Activated T-helper 17 cell treated with anti-CD3 and anti-CD28 coated beads, Interleukin-2, amount 50 U/mL, for 72 hours (primary cell): ENCODE measurements at places on chromosomes 13 and 19. TPM values are rescaled to one million over a fixed set of nuclear protein-coding genes. Genes with fewer than 3 reads are reported as not detected.
A peak's percentile ranks its signal among the peaks of the same experiment; 100 is the strongest.

- ATAC-seq = peak; percentile 18
Measured at GRCh38 chr13:28394422-28394821, 100.5 kb downstream of the FLT1 start.

- ATAC-seq = no peak
Measured at GRCh38 chr19:37470216-37470615, 1.1 kb downstream of the ZNF570 start.

GRCh38 chr19:3208317-3209207, 15.9 kb upstream of the CELF5 start:
- ATAC-seq = no peak

DNA sequence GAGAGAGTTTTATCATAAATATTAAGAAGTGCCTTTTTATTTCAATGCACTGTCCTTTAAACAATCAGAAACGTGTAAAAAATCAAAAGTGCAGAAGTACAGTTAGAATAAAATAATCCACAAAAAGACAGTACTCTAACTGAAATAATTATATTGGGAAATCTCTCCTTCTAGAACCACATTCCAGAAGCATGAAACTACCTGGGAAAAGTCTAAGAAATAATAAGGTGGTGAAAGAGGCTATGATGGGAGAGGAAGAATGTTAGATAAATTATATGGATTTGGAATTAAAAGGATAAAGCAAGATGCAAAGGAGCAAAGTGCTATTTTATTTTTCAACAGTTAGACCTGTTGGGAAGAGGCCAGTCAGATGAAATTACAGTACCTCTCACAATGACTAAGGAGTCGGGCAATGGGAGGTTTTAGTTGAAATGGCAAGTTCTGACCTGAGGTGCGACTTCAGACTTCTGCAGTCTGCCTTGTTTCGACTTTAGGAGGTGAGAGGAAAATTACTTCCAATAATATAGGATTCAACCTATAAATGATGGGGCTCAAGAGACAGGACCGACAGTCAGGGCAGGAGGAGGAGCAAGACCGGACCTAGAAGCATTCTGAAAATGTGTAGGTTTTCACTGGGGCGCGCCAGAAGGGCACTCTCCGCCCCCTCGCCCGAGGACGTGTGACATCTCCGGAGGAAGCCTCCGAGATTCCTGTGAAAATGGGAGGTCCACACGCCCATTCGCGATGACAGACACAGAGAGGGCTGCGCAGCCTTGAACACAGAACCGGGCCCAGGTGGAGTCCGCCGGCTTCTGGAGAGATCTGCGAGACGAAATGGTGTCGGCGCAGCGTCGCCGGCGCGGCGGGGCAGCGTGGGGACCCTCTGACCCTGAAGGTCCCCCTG, 717 bp downstream of the SPRYD7 start:
- peak; percentile 48 for ATAC-seq

DNA sequence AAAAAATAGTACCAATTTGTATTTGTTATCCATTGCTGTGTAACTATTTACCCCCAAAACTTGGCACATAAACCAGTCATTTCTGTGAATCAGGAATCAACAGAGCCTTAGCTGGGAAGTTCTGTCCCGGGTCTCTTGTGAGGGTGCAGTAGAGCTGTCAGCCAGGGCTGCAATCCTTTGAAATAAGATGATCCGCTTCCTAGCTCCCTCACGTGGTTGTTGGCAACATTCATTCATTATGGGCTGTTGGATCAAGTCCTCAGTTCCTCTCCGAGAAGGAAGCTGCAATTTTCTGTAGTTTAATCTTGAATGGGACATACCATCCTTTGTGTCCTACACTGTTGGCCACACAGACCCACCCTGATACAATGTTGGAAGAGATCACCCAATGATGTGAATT, 277.2 kb downstream of the SUCLA2 start:
- ATAC-seq = no peak

- ATAC-seq = no peak
Measured at GRCh38 chr19:52176574-52176973, 5.2 kb upstream of the ZNF836 start.

- ATAC-seq = no peak
Measured at GRCh38 chr13:85230691-85231093, 568.5 kb downstream of the SLITRK6 start.

DNA sequence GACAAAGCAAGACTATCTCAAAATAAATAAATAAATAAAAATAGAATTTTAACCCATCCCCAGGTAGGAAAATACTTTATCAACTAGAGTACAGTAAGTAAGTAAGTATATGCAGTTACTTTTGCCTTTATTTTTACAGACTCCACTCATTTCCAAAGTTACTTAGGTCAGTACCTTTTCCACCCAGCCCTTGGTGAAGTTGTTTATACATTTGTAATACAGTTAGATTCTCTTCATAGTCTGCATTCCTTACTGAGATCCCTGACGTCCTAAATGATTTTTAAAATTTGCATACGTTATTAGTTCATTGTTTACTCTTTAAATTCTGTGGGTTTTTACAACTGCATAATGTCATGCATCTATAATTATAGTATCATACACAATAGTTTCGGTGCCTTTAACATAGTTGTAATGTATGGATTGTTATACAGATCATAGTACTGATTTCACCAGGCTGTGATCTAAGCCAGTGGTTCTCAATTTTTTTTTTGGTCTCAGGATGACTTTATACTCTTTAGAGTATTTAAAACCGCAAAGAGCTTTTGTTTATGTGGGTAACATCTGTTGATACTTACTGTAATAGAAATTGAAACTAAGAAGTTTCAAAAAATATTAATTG, 10.4 kb downstream of the SETDB2 start:
- ATAC-seq = peak; percentile 95

DNA sequence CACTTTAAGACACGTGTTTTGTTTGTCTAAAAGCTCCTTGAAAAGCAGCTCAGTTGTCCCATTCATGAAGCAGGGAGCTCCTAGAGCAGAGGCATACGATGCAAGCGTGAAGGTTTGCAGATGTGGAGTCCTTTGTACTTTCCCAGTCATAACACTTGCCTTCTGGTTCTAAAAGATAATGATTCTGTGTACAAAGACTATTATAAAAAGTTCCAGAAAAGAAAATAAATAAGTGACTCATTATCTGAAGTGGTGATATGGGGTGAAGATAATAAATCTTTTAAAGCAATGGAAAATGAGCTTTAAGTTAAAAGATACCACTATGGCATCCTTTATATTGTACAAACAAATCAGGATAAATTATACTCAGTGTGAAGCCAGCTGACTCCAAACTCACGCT, 569.9 kb downstream of the MYO16 start:
- ATAC-seq = no peak

DNA sequence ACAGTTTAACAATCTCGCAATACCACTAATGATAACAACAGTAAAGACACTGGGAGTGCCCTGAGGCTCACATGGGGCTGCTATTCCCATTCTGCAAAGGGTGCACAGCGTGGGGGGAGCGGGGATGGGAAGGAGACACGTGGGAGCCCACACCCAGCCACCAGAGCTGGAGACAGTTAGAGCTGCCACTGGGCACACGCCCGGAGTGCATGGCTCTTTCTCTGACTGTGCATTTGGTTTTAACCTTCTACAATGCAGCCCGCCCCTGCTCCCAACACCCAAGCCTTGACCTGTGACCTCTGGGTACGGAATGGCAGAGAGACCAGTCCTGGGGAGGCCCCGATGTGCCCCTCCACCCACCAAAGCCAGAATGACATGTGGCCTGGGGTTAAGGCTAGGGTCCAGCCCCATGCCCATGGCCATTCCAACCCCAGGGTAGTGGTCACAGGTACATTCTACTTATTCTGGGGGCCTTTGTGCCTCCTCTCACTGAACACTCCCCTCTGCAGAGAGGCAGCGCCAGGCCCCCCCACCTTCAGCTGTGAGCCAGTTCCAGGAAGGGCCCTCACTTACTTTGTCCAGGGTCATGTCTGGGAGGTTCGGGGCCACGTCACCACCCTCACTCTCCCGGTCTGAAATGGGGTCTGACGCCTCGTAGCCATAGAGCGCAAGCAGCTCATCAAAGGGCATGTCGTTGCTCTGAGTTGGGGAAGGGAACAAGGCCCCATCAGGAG, 17.1 kb downstream of the MIER2 start:
- ATAC-seq = no peak

DNA sequence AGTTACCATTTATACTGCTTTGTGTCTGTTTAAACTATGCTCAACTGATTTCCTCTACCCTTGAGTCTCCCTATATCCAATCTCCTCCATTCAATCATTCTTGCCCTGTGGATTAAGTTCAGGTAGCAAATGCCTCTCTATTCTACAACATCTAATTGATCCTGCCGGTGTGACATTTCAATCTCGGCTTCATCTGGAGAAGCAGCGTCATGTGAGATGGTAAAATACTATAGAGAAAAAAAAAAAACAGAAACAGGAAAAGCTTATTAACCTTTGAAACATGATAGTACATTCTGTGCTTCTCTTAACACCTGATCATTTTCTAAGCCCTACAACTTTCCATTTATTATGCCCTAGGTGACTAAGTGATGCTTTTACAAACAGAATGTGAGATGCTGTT, 89.4 kb downstream of the KCTD12 start:
- no peak for ATAC-seq

- peak; percentile 38 for ATAC-seq
Measured at GRCh38 chr13:87123987-87124784, 547.0 kb upstream of the SLITRK5 start.

DNA sequence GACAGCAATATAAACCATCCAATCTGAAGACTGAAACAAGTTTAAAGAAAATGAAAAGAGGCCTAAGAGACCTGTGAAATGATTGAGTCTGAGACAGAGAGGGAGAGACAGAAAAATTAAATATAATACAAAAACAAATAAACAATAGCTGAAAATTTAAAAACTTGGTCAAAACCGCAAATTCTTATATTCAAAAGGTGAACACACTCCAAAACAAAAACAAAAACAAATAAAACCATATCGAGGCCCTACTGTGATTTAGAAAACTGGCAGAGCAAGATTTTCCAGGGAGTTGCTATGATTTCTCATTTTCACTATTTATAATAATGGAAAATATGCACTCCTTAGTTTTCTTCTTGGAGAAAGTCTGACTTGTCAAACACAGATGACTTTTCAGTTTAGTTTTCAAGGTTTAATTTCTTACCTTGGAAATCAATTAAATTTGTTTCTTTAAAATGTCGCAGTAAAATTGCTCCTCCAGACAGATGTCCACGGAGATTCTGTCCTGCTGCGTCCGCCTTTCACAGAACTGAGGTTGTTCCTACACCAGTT, 1420.3 kb downstream of the UQCRFS1 start:
- no peak for ATAC-seq

- ATAC-seq = peak; percentile 91
Measured at GRCh38 chr13:29362849-29363604, 232.5 kb downstream of the SLC7A1 start.

DNA sequence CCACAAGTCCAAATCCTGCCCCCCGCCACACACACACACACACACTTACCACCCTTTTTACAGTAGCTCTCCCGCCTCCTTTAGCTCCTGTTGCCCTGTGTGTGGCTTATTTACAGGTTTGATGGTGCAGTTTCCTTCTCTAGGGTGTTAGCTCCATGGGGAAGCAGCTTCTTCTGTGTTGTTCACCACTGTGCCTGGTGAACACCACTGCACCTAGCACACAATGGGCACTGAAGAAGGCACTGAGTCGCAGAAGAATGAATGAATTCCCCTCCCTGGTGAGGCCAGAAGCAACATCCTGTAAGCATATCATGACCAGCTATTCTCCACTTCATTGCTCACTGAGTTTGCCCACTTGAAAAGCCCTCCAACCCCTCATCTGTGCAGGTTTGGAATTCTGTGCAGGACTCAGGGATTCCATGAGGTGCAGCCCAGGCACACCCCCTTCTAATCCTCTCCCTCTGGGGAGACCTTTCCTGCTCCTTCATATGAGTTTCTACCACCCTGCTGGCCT, 3.0 kb upstream of the RAB20 start:
- no peak for ATAC-seq

The DACH1 gene
- total RNA-seq = not detected

The CHMP2A gene
- total RNA-seq = 79.0 TPM

The RYR1 gene
- 13.2 TPM for total RNA-seq

The CD33 gene
- not detected for total RNA-seq

The SULT2B1 gene
- not detected for total RNA-seq

The DCT gene
- total RNA-seq = not detected

The DZIP1 gene
- total RNA-seq = not detected

The RASAL3 gene
- total RNA-seq = 126 TPM

The CPAMD8 gene
- total RNA-seq = 6.5 TPM

The EPN1 gene
- total RNA-seq = 45.1 TPM
